NCI-H2081 treated with DMSO at 0.1 percent for 48 hours (cell line): ENCODE measurements at places on chromosomes 4 and X.

DNA sequence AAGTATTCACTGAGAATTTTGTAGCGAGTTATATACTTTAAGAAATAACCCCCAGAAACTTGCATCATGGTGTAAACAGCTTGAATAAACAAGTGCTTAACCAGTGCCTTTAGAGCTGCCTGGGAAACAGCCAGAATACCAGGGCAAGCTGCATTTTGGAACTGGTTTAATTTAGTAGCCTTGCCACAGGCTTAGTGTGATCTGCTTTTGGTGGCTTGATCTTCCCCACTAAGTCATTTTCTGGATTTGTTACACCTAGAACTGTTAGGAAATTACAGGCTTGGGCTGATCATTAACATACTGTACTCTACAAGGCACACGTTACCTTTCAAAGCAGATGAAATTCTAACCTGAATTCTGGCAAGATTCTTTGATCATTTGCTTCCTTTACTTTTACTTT lies 35.4 kb downstream of the NPNT start:
- no peak for DNase-seq

DNA sequence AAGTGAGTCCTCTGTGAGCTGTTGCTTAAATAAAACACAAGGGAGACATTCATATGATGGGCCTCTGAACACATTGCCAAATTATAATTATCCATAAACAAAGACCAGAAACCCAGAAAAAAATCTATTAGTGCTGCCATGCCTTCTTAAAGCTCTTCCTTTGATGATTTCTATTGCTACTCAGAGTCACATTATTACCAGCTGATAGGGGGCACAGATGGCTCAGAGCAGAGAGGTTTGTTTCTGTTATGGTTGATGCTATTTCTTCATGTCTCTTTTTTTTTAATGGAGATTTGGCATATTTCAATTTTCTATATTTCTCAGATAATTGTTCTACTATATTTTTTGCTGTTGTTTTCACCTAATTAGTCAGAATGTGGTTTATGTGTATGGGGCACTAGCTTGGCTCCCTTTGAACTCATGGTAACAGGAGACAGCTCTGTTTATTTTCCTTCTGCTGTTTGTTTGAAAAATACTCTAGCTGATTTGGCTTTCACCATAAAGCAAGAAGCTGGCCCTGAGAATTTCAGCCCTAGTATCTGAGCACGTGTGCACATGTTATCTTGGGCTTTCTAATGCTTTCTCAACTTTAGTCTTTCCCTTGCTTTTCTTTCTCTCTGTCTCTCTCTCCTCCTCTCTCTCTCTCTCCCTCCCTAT lies 568.8 kb downstream of the PPARGC1A start:
- no peak for DNase-seq

GRCh38 chr4:80125252-80126177 lies 52.5 kb upstream of the ANTXR2 start:
- no peak for DNase-seq

DNA sequence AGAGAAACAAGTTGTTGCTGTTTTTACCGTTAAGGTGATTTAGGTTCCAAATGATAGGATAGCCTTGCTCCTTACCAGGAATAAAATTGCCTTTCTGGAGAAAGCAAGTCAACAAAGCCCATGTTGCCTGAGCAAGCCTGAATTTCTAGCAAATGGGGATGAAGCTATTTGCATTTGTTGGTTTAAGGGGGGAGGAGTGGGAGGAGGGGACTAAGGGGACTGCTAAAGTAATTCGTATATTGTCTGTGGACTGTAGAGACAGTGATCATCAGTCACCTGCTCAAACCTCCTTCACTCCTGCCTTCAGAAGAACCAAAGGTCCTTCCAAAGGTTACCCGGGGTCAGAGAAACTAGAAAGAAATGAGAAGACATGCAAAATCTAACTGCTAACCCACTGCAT lies 65.8 kb downstream of the SCML2 start:
- DNase-seq, result no peak

- peak; percentile 9 for DNase-seq
These were observed at the start of gene SLC9B2 for GRCh38 chr4:103076747-103077347. SLC9B2 (minus strand) TSS chr4:103076761; CDS start chr4:103067550, 9,211 bp downstream.

DNA sequence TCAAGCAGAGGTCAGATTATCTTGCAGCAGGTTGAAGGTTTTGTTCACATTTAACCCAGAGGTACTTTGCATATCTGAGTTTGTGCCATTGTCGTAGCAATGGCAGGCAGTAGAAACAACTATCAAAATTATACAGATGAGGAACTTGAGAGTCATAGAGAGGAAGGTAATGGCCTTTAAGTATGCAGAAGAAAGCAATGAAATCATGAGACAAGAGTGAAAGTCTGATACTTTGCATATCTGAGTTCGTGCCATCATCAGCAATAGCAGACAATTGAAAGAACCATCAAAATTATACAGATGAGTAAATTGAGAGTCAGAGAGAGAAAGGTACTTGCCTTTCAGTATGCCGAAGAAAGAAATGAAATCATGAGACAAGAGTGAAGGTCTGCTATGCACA lies 154.1 kb downstream of the NLGN4X start:
- DNase-seq, result no peak

DNA sequence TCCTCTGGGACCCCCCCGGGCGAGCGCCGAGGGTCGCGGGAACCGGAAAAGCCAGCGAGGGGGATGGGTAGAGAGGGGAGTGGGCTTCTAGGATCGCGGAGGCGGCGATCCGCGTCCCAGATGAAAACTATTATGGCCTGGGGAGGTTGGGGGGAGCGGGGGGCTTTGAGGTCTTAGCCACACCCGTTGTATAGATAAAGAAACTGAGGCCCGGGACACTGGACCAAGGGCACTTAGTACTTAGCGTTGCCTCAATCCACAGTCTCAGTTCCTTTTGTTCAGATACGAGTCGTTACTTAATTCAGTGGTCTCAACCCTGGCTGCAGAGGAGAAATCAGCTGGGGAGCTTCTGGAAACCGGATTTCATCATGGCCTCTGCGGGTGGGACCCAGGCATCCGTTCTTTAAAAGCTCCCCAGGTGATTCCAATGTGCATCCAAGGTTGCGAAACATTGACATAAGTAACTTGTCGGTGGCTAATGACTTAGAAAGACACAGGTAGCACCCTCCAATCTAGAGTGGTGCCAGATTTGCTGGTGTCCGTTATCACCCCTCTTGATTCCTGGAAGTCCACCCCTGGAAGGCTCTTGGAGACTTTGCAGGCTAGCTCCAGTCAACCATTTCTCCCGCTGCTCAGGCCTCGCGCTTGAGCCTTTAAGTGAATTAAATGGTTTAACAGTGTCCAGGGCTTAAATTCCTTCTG lies 90.7 kb downstream of the GEMIN8 start:
- DNase-seq, result no peak

DNA sequence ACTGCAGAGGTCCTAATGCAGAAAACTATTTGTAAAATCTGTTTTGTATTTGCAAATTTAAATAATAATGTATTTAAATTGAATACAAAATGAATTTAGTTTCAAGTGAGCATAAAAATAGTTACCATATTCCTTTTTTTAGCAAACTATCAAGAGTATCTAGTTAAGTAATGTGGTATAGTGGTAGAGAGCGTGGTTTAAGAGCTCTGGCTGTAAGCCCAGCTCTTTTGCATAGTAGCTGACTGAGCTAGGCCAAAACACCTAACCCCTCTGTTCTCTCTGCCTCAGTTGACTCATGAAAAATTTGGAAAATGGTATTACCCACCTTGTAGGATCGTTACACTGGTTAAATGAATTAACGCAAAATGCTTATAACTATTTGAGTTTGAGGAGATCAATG lies 18.1 kb upstream of the ADAD1 start:
- no peak for DNase-seq

DNA sequence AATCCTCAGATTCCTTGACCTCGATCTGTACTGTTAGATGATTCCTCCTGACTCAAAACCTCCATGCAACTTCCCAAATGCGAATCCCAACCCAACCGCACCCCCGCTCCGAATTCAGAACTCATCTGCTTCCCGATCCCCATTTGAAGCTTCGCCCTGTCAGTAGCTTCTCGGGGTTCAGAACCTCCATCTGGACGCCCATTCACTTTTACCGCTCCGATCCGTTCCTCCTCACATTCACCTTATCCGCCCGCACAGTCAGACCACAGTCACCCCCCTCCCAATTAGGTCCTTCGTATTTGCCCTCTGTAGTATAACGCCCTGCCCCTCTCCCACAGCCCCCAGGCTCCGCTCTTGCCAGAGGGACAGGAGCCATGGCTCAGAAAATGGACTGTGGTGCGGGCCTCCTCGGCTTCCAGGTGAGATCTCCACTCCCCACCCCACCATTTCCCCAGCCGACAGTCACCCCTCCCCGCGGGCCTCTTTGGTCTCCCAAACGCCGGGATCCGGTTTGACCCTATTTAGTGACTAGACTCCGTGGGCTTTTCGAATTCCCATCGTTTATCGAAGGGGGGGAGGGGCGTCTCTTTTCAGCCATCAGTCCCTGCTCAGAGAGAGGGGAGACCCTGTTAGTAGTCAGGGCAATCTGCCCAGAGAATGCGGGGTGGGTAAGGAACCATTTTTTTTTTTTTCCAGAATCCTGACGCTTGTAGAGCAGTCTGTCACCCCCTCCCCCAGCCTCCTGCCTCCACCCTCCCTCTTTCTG lies 691 bp downstream of the MAGED1 start:
- DNase-seq, result no peak

DNA sequence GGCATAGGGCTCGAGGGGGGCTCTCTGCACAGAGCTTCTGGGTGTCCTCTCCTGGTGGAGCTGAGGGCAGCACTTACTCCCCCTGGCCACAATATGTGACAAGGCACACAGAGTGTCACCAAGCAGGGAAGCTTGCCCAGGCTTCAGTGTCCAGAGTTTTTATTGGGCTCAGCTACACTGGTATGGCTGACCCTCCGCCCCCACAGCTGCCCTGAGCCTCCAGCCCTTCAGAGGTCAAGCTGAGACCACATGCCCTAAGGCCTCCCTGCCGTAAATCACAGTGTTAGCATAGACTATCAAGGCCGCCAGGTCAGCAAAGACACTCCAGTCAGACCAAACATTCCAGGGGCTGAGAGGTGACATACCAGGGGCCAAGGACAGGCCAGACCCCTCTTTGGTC lies 59.0 kb downstream of the EVC start:
- DNase-seq, result no peak

DNA sequence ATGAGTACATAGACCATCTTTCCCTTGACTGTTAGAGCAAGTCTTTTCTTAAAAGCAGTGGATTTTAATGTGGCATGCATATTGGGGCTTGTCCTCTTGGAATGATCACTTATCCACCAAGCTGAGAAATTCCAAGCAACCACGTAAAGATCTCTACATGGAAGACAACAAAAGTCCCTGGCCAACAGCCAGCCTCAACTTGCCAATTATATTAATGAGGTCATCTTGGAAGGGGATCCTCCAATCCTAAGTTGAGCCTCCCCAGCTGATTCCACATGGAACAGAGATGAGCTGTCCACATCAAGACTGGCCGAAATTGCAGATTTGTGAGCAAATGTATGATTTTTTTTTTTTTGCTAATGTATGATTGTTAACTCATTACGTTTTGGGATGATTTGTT lies 20.6 kb upstream of the FTHL17 start:
- no peak for DNase-seq

DNA sequence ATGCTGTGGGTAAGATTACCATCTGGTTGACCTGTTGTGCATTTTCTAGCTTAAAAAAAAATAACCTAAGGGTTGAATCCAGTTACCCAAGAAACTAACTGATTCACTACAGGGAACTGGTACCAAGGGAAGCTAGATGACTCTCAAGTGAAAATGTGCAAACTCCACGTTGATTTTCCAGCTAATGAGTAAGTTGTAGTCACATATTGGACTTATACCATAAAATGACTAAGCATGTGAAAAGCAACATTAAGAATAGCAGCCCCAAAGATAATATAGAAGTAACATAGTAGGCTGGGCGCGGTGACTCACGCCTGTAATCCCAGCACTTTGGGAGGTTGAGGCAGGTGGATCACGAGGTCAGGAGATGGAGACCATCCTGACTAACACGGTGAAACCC lies 270.9 kb downstream of the SPRY1 start:
- no peak for DNase-seq

- DNase-seq, result no peak
These were observed 301.7 kb upstream of the MAGEB2 start for GRCh38 chrX:29913647-29914046.

GRCh38 chr4:10530137-10530786 lies 73.0 kb upstream of the ZNF518B start:
- DNase-seq, result no peak

- DNase-seq, result no peak
These were observed 9.1 kb upstream of the SH3BP2 start for GRCh38 chr4:2783790-2784189.

GRCh38 chr4:1340181-1340747 lies 6.7 kb upstream of the UVSSA start:
- no peak for DNase-seq

DNA sequence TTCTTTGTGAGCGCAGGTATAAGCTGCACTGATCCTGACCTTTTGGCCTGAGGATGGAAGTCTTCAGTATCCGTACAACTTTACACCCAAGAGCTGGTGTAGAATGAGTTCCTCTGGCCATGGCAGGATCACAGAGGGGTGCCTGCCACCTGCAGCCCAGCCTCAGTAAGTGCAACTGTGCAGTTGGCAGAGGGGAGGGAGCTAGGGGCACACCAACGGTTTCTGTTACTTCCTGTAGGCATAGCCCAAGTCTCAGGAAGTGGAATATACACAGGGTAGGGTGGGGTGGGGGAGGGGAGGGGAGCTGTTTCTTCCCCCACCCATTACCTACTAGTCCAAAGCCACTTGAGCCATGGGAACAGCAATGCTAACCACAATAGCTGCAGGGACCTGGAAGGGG lies 85.4 kb upstream of the GBA3 start:
- no peak for DNase-seq

GRCh38 chr4:70734168-70734954 lies 12.6 kb downstream of the RUFY3 start:
- no peak for DNase-seq
